ENCODE measurements at places on chromosomes 7 and 10.

- DNase-seq: no peak
Observed at GRCh38 chr7:80719261-80719660, 80.8 kb downstream of the CD36 start.

GRCh38 chr10:70758757-70759514 lies 26.2 kb downstream of the TBATA start:
- peak; percentile 37 for DNase-seq

GRCh38 chr10:115355162-115355760 lies 262.1 kb downstream of the ATRNL1 start:
- DNase-seq: no peak

- DNase-seq: no peak
Observed at GRCh38 chr10:71860243-71861029, 9.4 kb upstream of the PSAP start.

DNA sequence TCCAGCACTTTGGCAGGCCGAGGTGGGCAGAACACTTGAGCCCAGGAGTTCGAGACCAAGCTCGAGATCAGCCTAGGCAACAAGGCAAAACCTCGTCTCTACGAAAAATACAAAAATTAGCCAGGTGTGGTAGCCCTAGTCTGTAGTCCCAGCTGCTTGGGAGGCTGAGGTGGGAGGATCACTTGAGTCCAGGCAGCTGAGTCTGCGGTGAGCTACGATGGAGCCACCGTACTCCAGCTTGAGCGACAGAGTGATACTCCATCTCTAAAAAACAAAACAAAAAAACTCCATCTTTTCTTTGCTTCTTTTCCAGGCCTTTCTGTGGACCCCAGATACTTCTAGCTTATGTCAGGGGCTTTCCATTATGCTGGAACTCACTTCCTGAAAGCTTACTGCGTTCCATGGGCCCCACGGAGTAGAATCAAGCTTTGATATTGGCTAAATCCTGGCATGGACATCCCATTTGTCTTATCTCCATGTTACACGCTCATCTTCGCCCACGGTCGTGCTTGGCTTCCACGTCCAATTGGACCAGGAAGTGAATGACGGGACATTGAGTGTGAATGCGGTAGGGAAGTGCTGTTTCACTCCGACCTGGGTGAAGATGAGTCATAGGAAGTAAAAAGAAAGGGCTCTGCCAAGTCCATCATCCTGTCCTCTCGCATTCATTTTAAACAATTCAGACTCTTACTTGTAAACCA lies 45.7 kb downstream of the FAM171A1 start:
- DNase-seq: no peak

DNA sequence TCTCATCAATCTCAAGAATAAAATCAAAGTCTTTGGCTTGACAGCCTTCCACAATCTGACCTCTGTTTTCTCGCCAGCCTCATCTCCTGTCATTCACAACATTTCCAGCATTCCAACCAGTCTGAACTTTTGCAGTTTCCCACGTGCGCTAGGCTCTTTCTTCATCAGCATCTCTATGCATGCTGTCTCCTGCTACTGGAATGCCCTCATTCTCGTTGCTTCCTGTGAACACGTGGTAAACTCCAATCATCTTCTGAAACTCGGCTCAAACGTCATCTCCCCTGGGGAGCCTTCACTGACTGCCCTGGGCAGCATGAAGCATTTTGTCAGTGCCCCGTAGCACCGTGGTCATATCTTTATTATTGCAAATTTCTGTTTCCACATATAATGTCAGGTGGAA lies 12.2 kb upstream of the RSBN1L start:
- DNase-seq: no peak

DNA sequence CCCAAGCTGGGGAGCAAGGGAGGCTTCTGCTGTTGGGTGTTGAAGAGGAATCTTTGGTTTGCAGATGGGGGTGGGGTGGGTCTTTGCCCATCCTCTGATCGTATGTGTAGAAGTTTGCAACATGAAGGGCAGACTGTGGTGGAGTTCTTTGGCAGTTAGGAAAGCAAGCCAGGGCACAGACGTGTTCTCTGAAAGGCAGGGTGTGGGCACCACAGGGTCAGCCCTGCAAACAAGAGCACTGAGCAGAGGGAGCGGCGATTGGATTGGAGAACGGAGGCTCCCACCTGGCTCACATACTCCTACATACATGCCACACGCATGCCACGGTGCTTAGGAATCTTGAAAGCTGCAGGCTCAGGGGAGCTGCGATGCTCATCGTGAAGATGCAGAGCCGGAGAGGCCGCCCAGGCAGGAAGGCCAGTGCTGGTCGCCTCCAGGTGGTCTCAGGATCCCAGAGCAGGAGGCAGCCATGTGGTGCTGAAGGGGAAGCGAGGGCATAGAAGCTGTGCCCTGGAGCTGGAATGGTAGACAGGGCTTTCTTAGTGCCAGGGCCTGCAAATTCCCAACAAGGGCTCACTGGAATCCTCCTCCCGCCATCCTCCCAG lies 149.0 kb downstream of the MGMT start:
- DNase-seq: no peak

GRCh38 chr10:34589275-34589674 lies 225.8 kb downstream of the PARD3 start:
- no peak for DNase-seq

DNA sequence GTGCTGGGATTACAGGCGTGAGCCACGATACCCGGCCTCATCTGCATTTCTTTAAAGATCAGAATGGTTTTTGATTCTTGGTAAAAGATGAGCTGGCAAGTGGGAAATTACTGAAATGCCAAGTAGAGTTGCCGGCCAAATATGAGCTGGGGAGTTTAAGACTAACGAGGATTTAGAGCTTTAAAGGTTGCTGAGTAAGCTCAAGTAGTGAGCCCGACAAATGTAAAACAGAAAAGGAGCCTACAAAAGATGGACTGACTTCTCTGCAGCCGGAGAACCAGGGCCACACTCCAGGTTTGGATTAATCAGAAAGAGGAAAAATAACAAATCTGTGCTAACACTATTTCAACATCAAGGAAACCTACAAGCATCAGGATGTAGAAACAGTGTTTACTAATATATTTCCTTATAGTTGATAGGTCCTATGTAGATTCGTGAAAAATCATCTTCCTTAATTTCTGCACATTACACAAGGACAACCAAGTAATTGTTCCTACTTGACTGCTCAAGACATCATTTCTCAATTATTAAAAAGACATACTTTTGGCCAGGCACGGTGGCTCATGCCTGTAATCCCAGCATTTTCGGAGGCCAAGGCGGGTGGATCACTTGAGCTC lies 49.6 kb downstream of the MPP7 start:
- no peak for DNase-seq

DNA sequence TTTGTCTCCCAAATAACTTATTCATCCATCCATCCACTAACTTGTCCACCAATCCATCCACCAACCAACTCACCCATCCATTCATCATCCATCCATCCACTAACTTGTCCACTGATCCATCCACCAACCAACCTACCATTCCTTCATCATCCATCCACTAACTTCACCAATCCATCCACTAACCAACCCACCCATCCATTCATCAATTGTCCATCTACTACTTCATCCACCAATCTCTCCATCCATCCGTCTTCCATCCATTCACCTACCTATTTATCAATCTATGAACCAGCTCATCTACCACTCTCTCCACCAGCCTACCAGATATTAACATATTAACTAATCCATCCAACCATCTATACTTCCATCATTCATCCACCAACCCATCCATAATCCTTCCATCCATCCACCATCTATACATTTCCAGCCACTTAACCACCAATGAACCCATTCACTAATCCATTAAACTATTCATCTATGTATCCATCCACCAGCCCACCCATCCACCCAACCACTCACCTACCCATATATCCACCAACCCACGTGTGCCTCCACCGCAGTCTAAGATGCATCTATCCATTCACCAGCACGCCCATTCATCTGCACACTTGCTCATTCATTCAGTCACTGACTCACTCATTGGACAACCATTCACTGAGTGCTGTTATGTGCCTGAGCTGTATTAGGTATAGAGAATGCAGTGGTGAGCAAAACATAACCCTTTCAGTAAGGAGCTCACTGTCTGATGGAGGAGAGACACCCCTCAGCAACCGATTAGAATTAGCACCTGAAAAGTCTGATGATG lies 19.8 kb upstream of the TBL2 start:
- DNase-seq: no peak

DNA sequence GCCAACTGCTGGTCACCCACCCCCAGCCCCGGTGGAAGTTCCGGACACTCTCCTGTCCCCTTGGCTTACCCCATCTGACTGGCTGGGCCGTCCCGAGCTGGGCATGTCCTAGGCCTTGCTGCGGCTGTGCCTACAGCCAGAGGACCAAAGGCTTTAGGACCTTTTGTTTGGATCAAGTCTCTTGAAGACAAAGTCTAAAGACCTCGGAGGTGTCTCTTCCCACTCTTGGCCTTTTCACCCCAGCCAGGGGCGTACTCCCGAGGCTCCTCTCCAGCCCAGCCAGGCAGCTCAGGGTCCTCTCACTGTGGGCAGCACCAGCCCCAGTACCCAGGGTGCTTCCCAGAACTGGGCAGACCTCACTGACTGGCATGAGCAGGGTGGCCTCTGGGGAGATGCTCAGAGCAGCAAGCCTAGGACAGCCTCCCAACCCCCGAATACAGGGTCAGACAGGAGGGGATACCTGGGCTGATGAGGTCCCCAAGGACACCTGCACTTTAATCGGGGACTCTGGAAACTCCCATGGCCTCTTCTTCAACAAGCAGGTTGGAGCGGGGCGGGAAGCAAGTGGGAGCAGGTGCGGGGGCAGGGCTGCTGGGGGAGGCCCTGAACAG lies 2.7 kb upstream of the PWWP2B start:
- no peak for DNase-seq

- no peak for DNase-seq
Observed at GRCh38 chr10:64261092-64261491, 739.9 kb downstream of the REEP3 start.

- no peak for DNase-seq
Observed at GRCh38 chr10:126090911-126091728, 194.8 kb downstream of the FANK1 start.

GRCh38 chr10:77844713-77845445 lies 81.7 kb downstream of the DLG5 start:
- DNase-seq: no peak

GRCh38 chr10:70903262-70903921 lies 15.0 kb upstream of the PCBD1 start:
- DNase-seq: no peak

DNA sequence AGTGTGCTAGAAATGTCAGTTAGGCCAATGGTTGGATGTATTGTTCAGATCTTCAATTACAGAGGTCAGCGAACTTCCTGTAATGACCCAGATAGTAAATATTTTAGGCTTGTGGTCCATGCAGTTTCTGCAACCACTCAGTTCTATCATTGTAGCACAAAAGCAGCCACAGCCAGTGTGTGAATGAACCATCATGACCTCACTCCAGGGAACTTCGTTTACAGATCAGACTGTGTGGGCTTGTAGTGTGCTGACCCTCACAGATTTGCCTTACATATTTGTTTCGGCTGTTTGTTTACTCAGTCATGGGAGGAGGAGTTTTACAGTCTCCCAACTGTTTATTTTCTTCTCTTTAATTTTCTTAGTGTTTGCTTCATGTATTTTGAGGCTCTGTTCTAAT lies 55.4 kb downstream of the LANCL2 start:
- no peak for DNase-seq

GRCh38 chr7:42940985-42941847 lies 9.0 kb downstream of the MRPL32 start:
- DNase-seq: peak; percentile 64

DNA sequence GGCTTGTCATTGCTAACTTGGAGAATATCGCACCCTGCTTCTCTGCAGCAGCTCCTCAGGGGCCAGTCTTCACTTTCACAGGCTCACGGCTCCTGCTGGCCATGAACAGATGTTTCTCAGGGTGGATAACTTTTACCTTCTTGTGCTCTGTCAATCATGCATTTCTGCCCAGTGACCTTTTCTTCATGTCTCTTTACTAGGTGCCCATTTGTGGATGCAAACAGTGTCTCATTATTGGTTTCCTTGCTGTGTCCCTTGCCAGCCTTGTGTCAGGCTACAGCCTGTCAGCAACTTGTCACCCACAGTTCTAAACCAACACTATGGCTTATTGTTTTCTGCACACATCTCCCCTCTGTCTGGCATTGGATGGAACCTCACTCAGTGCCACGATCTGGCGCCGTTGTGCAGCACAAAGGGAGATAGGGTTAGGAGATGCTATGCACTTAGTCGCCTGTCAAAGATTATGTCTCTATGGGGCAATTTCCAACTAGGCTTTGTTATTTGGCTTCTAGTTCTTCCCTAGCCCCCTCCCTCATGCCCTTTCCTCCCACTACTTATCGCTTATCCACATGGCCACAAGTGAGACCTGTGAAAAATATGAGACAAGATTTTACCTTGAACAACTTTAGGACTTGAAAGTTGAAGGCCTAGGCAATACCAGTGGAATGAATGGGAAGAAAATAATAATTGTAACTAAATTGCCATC lies 45.7 kb upstream of the NXPH1 start:
- DNase-seq: no peak

- DNase-seq: no peak
Observed at GRCh38 chr7:51644216-51644615, 327.6 kb upstream of the COBL start.

- no peak for DNase-seq
Observed at GRCh38 chr7:103690242-103690974, 244.4 kb upstream of the SLC26A5 start.

- no peak for DNase-seq
Observed at GRCh38 chr7:11970132-11970531, 138.1 kb upstream of the THSD7A start.

GRCh38 chr10:96427291-96427690 lies 68.5 kb upstream of the OPALIN start:
- no peak for DNase-seq

GRCh38 chr7:155466814-155467733 lies 9.1 kb downstream of the EN2 start:
- DNase-seq: no peak

DNA sequence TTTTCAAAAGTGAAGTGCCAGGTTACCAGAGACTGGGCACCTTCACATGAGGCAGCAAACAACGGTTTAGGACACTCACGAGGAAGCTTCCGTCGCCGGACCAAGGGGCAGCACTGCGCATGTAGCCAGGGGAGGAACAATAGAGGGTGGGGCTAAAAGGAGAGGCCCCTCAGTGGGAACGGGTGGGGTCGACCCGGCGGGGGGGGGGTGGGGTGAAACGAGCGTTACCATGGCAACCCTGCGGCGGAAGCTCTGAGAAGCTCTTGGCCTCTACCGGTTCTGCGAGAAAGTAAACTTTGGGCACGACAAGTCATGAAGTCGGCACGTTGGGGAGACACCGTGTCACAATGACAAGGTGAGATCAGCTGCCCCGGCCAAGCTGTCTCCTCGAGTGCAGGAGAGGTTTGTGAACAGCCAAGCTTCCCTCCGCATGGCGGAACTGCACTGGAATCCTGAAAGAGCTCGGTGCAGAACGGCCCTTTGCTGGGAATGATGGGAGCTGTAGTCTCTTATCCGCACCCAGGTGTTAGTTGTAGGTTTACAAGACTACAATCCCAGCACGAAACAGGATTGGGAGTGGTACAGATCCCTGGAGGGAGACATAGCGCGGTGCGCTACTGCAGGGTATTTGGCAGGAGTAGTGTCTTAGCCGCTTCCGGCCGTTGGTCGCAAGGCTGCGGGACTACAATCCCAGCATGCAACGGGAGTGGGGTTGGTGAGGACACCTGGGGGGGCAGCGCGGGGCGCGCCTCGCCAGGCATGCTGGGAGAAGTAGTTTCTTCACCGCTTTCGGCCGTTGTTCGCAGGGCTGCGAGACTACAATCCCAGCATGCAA lies 72.8 kb upstream of the ZNF722 start:
- DNase-seq: peak; percentile 71

GRCh38 chr10:91424016-91424415 lies 13.9 kb downstream of the HECTD2 start:
- no peak for DNase-seq

All from stimulated activated CD4-positive, alpha-beta T cell treated with anti-CD3 and anti-CD28 coated beads, Interleukin-1b, Interleukin-23, amount 100 ng/mL, for 1 hour (primary cell).